Calu3 (cell line): ENCODE measurements at places on chromosomes 13 and 19.

- no peak for DNase-seq
Measured at GRCh38 chr19:49624967-49625910, 14.7 kb downstream of the RRAS start.

DNA sequence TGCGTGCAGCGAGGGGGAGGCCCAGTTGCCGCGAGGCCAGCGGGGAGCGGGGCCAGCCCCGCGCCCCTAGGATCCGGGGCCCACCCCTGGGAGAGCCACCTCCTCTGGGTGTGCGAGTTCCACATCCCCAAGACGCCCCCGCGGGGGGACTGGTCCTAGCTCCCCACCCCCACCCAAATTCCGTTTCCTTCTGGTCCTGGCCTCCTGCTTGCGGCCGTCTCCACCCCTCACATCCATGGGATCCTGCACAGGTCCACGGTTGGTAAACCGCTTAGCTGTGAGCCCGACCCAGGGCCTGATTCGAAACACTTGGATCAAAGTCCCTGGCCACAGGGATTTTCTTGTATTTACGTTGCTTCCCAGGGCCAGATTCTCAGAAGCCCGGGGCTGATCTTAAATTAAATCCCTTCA, 324 bp upstream of the FBXO17 start:
- peak; percentile 47 for DNase-seq

GRCh38 chr13:114076329-114077090, 55.9 kb downstream of the RASA3 start:
- no peak for DNase-seq

- no peak for DNase-seq
Measured at GRCh38 chr13:112880221-112880641, 88.8 kb upstream of the MCF2L start.

DNA sequence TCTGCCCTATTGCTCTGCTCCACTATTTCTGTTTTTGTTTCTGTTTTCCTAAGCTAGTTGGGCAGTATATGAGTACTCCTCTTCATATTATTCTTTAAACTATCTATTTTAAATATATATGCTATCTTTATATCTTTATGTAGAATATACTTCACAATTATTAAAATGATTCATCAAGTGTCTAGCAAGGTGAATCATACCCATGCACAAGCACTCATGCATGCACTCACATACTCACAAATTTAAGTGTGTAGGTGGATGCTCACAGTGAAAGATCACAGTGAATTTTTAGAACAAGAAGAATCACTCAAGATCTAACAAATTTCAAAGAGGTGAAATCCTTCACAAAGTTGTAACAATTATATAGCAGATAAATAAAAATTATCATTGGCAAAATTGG, 435.6 kb upstream of the SLITRK5 start:
- DNase-seq = no peak

- DNase-seq = no peak
Measured at GRCh38 chr19:33463199-33463598, 58.4 kb downstream of the PEPD start.

- DNase-seq = no peak
Measured at GRCh38 chr13:109680288-109680687, 106.1 kb downstream of the IRS2 start.

DNA sequence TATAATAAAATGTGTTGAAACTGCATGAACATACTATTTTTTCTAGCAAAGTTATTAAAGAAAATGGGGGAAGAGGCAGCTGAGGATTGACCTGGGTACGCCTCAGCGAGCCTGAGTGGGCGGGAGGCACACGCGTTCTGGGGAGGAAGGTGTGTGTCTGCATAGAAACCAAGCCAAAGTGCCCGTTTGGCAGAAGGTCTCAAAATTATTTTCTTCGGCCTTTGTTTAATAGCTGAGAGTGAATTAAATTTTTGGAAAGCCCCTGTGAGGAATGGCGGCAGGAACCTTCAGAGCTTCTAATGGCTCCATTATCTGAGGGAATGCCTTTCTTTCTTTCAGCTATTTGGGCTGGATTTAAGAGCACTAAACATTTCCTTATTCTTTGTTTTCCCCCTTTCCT, 5.2 kb downstream of the ZIC2 start:
- DNase-seq = no peak
